Neural progenitor cell (in vitro differentiated cells): ENCODE measurements at places on chromosomes 16 and 17. TPM values are rescaled to one million over a fixed set of nuclear protein-coding genes. Genes with fewer than 3 reads are reported as not detected.

GRCh38 chr17:15303851-15304250 is 37.5 kb downstream of the TEKT3 start:
- DNase-seq: no peak

DNA sequence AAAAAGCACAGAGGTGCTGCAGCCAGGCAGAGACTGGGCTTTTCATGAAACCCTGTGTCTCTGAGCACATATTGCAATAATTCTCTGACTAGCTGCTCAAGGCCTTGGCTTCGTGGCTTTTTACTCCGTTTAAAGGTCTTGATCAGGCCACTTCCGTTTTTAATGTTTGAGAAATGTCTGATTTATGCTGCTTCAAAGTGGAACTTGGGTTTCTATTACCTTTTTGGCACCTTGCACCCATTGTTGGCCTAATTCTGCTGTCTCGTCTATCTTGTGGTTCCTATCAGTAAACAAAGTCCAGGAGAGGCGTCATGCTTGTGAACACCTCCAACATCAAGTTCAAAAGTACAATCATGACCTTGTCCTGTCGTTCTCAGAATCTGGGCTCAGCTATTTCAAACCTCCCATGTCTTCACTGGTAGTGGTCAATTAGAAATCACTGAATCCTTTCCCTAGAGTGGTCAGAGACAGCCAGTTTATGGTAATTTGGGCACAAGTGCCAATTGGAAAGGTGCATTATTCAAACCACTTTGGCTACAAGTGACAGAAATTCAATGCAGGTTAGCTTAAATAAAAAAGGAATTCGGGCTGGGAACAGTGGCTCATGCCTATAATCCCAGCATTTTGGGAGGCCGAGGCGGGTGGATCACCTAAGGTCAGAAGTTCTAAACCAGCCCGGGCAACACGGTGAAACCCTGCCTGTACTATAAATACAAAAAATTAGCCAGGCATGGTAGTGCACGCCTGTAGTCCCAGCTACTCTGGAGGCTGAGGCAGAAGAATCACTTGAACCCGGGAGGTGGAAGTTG is 33.3 kb upstream of the METTL9 start:
- DNase-seq: no peak

- DNase-seq: no peak
Measured at GRCh38 chr16:57025941-57026777, 36.8 kb downstream of the NLRC5 start.

GRCh38 chr17:77271411-77271810 is 130.6 kb downstream of the SEC14L1 start:
- DNase-seq: no peak

- DNase-seq: peak; percentile 7
Measured at GRCh38 chr17:72501404-72502370, 380.9 kb downstream of the SOX9 start.

GRCh38 chr16:78962457-78962929 is 638.0 kb downstream of the MAF start:
- DNase-seq: no peak

GRCh38 chr16:24652209-24652712 is 77.2 kb upstream of the TNRC6A start:
- no peak for DNase-seq

DNA sequence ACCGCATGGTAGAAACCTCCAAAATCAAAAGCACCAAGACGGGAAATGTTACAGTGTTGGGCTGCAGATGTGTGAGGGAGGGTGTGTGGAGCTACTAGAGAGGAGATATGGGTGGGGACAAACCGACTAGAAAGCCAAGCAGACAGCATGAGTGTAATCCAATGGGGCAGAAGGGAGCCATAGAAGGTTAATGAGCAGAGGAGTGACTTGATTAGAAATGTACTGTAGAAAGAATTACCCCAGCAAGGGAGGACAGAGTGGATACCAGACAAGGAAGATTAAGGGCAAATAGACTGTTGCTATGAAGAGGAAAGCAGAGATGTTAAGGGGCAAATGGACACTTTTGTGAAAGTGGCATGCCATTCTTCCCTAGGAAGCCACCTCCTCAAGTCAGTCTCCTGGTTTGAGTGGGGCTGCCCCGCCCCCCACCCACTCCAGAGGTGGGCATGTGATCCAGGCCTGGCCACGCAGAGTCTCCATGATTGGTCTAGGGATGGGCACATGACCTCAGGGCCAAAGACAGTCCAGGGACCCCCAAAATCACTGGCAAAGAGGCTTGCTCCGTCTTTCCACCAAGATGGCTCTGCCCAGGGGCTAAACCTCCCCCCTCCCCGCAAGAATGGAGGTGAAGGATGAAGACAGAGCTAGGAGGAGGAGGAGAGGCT is 4.3 kb downstream of the COTL1 start:
- no peak for DNase-seq

- DNase-seq: no peak
Measured at GRCh38 chr16:19137201-19138128, 23.7 kb downstream of the ITPRIPL2 start.

DNA sequence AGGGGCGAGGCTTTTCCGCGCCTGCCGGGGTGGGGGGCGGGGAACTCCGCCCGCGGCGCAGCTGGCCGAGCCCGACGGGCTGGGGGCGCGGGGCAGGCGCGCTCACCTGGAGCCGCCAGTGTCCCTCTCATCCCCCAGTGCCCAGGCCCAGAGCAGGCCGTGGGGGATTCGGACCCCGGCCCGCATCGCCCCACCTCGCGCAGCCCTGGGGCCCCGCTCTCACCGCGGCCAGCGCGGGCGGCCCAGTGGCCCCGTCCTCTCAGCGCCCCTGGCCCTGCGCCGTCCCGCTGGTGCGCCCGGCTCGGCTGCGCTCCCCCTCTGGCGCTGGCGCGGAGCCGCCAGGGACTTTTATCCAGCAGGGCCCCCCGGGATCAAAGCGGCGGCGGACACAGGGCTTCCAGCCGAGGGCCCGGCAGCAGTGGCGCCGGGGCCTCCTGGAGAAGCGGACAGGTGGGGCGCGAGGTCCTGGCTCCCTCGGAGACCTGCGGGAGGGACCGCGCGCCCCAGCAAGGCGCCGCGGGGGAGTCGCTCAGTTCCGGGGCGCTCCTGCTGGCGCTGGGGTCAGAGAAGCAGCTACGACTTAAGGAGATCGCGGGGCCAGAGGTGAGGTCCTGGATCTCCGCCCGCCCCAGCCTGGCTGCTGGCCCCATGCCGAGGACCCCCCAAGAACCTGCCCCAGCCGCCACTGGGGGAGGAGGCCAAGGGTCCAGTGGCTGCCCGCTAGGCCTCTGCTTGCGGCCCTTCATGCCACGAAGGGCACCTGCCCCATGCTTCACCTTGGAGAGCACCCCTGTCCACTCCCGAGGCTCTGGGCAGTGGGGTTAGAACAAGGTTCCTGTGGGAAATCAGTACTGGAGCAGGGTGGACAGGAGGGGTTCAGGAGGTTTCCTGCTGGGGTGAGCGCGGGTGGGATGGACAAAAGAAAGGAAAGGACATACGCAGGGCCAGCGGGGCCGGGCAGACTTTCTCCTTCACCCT is 823 bp upstream of the NOTUM start:
- peak; percentile 53 for DNase-seq

GRCh38 chr17:62587554-62587953 is 39.9 kb upstream of the MRC2 start:
- DNase-seq: no peak

- no peak for DNase-seq
Measured at GRCh38 chr16:64074706-64075105, 1047.2 kb downstream of the CDH11 start.

DNA sequence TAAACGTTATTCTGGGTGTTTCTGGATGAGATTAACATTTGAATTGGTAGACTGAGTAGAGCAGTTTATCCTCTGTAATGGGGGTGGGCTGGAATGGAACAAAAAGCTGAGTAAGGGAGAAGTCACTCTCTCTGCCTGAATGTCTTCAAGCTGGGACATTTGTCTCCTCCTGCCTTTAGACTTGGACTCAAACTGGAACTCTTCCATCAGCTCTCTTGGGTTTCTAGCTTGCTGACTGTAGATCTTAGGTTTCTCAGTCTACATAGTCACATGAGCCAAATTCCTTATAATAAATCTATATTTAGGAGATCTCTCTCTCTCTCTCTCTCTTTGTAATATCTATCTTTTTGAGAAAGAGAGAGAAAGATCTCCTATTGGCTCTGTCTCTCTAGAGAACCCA is 553.3 kb upstream of the CDH11 start:
- DNase-seq: no peak

DNA sequence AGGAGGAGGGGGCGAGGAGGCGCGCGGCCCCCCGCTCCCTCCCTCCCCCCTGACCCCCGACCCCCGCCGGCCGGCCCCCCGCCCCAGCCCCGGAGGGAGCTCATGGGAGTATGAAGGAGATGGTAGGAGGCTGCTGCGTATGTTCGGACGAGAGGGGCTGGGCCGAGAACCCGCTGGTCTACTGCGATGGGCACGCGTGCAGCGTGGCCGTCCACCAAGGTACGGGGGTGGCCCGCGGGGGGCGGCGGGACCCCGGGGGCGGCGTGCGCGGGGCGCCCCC is 390 bp downstream of the MLLT6 start:
- no peak for DNase-seq

- DNase-seq: no peak
Measured at GRCh38 chr17:79939755-79940458, 95.8 kb downstream of the TBC1D16 start.

DNA sequence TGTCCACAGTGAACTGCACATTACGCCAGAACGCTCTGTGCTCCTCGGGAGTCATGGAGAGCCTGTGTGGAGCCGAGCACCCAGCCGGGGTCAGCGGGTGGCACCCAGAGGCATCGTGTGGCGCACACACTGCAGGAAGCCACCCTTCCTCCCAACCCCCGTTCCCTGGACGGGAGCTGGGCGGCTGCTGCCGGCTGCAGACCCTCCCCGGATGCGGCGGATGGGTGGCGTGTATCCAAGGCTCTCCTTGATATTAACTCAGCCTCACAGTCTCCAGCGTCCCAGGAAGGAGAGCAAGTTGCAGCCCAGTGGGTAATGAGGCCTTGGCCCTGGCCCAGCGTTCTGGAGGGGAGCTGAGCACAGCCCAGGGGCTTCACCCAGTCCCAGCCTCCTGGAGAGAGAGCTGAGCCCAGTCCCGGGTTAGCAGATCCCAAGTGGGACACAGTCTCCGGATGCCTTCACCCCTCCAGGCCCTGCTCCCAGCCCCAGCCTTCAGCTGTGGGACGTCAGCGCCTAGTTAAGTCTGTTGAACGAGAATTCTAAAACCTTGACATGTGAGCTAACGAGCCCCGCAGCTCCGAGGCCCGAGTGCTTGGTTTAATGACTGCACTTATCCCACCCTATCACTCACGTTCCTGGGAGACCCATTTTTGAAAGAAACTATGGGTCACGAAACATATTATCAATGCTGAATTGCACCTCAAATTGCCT is 86.6 kb downstream of the TBC1D16 start:
- DNase-seq: peak; percentile 51

DNA sequence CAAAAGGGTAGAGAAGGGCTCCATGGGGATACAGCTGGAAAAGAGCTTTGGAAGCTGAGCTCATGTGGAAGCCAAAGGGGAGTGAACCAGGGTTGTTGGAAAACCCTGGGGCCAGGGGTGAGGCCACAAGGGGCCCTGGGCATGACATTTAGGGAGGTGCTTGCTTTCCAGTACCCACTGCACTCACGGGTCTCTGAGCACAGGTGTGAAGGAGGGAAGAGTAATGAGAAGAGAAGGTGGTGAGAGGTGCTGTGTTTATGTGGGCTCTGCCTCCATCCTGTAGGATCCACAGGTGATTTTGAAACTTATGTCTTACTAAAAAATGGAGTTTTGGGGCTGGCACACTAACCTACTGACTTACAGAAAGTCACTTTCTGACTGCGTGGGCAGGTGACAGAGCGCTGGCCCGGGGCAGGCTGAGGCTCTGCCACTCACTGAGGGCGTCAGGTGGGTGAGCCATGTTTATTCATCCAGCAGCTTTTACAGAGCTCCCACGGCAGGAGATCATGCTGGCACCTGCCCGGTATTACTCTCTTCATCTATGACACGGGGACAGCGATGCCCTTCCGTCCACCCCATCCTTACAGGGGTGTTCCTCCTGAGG is 18.9 kb downstream of the KSR1 start:
- no peak for DNase-seq

GRCh38 chr16:56005958-56006357 is 130.8 kb upstream of the CES5A start:
- DNase-seq: no peak

DNA sequence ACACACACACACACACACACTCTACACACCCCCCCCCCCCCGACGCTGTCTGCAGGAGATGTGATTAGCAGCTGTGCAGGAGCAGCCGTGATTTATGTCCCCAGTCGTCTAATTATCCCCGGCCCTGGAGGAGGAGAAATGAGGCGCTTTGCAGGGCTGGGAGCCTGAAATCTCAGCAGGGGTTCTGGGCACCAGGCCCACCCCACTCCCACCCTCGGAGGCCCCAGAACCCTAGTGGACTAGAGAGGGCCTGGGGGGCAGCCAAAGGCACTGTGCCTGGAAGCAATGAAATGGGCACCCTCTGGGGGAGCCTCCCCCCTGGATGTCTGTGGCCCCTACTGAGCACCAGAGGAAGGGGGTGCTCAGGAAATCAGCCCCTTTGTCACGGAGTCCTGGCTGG is 134.2 kb upstream of the CIBAR2 start:
- DNase-seq: no peak

- no peak for DNase-seq
Measured at GRCh38 chr16:17454162-17454730, 16.5 kb downstream of the XYLT1 start.

GRCh38 chr16:68228652-68229051 is 7.3 kb downstream of the ESRP2 start:
- no peak for DNase-seq

The KRT15 gene
- 0.15 TPM in 1 of 2 replicates, not detected in the other for total RNA-seq

The CLDN6 gene
- total RNA-seq: 31.6 and 60.0 TPM in 2 replicates

The TNP2 gene
- not detected in 2 replicates for total RNA-seq

The ARRB2 gene
- total RNA-seq: 33.3 and 64.9 TPM in 2 replicates

The GP2 gene
- not detected in 2 replicates for total RNA-seq

The C1QTNF8 gene
- total RNA-seq: not detected in 2 replicates

The NUDT7 gene
- total RNA-seq: 9.7 and 10.8 TPM in 2 replicates

The CRISPLD2 gene
- total RNA-seq: 0.11 and 0.50 TPM in 2 replicates

The KCNH6 gene
- total RNA-seq: 0.03 TPM in 1 of 2 replicates, not detected in the other

The BAIAP3 gene
- total RNA-seq: 0.34 and 4.0 TPM in 2 replicates

The MYO15A gene
- 1.2 and 5.4 TPM in 2 replicates for total RNA-seq

The YBX2 gene
- total RNA-seq: 2.7 and 9.1 TPM in 2 replicates

The CCL1 gene
- not detected in 2 replicates for total RNA-seq

The KDM6B gene
- total RNA-seq: 6.8 and 12.3 TPM in 2 replicates

The TTLL6 gene
- 6.8 and 17.4 TPM in 2 replicates for total RNA-seq

The TBC1D3I gene
- 0.22 TPM in 1 of 2 replicates, not detected in the other for total RNA-seq

The ZG16 gene
- not detected in 2 replicates for total RNA-seq
